ENCODE measurements at places on chromosomes 5 and 9.

DNA sequence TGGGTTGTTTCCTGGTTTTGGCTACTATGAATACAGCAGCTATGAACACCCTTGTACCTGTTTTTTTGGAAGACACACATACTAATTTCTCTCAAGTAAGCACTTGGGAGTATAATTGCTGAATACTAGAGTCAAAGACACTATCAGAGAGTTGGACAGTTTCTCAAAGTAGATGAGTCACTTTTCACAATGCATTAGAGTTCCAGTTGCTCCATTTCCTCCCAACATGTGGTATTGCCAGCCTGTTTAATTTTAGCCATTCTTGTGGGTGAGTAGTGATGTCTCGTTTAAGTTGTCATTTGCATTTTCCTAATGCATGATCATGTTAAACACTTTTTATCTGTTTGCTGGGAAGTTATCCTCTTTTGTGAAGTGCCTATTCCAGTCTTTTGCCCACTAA is 81.6 kb upstream of the GDNF start:
- DNase-seq, result no peak

- no peak for DNase-seq
These were observed 79.9 kb downstream of the ISOC1 start for GRCh38 chr5:129174480-129174879.

- DNase-seq, result no peak
These were observed 87.3 kb downstream of the INVS start for GRCh38 chr9:100186356-100186755.

DNA sequence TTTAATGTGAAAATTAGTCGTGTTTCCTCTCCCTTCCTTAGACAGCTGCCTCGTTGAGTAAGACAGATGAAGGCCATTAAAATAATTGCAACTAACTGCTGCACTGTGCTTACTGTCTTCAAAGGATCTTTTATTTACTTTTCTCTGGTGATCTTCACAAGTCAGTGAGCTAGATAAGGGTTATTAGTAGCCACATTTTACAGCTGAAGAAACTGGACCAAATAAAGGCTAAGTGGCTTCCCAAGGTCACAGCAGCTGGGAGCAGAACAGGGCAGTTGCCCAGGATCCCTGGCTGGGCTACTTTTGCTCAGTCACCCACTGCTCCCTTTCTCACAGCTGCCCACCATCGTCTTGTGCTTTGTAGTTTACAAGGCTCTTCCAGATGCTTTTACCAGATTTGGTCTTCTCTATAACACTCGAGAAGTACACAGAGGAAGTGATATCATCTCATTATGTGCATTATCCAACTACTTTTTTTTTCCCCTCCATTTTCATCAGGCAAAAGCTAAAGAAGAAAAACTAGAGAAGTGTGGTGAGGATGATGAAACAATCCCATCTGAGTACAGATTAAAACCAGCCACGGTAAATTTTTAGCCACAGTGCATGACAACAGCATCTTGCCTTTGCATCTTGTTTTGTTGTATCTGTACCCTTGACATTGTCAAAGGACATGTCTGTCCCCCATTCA is 61.8 kb downstream of the ERAP1 start:
- no peak for DNase-seq

GRCh38 chr9:37262410-37262809 is 142.0 kb downstream of the ZCCHC7 start:
- no peak for DNase-seq

DNA sequence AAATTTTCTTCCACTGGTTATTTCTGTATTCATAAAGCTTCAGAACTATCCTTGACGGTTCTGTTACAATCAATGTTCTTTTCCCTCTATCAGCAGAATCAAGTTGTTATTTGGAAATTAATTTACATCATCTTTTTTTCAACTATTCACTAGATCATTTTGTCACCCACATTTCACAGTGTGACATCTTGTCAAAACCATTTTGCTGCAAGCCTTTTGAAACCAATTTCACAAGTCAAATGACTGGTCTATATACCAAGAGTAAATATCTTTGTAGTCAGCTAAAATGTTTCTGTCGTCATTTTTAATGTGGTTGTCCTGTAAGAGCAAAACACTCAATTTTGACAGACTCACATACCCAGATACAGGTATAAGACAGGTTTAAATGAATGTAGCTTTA is 984.3 kb upstream of the TYRP1 start:
- no peak for DNase-seq

DNA sequence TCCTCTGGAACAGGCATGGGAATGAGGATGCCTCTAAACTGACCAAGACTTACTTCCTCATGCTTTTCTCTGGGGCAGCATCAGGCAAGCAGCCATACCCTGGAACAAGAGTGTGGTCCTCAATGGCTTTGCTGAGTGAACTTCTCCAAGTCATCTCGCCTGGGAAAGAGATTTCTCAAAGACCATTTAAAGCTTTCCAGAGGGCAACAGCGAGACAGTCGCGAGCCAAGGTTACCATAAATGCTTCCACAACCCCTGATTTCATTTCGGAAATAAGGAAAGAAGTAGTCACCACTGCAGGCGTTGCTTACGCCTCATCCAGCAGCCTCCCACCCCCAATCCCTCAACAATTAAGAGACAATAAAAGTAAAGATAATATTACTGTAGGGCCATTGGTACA is 1.1 kb upstream of the SNCAIP start:
- DNase-seq, result peak; percentile 76

- no peak for DNase-seq
These were observed 1.0 kb downstream of the AGTPBP1 start for GRCh38 chr9:85740787-85741094.

GRCh38 chr5:132265336-132266030 is 8.0 kb downstream of the PDLIM4 start:
- DNase-seq, result peak; percentile 99

GRCh38 chr5:33631786-33632185 is 191.0 kb downstream of the TARS1 start:
- peak; percentile 18 for DNase-seq

- DNase-seq, result peak; percentile 93
These were observed 55.6 kb downstream of the ARHGEF37 start for GRCh38 chr5:149636861-149637246.

DNA sequence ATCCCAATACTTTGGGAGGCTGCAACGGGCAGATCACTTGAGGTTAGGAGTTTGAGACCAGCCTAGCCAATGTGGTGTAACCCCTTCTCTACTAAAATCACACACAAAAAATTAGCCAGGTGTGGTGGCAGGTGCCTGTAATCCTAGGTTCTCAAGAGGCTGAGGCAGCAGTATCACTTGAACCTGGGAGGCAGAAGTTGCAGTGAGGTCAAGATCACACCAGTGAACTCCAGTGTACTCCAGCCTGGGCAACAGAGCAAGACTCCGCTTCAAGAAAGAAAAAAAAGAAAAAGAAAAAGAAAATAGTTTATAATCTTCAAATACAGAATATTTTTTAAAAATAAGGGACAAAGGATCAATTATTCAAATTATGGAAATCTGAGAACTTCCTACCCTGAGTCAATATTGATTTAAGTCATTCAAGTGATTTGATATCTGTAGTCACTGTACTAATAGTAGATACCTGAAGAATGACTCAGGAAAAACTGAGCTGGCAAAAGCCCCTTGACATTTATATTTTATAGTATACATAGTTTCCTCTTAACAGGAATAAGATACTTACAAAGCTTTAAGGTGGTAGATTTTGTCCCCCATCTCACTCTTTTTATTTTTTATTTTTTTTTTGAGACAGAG is 61.8 kb downstream of the PTBP3 start:
- DNase-seq, result peak; percentile 43

GRCh38 chr5:1706021-1706420 is 93.6 kb downstream of the MRPL36 start:
- no peak for DNase-seq

- DNase-seq, result no peak
These were observed 173.7 kb downstream of the FAM114A2 start for GRCh38 chr5:153865016-153865415.

DNA sequence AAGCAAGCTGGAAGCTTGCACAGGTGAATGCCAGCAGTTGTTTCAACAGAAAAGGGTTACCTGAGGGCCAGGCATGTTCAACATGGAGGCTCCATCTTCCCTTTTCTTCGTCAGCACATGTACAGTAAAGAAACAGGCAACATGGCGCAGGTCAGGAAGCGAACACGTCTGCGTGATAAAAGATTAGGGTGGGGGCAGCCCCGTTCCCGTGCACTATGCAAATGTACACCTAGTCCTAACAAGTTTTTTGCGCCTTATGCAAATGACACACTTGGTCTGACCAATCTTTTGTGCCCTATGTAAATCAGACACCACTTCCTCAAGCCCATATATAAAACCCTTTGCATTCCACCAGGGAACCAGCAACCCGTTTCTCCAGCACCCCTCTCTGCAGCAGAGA is 452.1 kb upstream of the PTPRD start:
- no peak for DNase-seq

DNA sequence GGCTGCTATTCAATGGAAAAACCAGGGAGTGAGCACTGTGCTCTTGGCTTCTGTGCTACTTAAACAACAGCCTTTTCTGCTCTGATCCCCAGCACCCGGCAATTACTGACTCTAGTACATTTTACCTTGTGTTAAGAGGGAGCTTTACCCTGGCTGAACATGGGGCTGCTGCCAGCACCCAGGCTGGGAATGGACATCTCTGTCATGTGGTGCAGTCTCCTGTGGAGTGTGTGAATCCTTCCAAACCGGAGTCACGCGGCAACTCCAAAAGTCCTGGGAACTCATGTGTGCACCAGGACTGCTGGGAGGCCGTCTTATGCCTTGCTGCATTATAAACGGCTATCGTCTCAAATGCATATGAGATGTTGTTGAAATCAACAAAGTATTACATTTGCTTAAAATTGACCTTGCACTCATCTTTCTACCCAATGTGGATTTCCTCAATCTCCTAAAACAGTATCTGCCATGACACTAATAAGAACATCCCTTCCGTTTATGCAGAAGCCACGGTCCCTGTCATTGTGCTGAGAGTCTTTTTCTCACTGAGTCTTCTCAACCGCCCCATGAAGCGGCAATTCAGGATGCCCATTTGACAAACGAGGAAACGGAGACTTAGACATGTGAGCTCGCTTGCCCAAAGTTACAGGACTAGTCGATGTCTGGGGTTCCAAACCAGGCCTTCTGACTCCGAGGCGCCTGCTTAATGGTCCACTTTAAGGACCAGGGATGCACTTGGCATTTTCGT is 884 bp upstream of the GSN start:
- peak; percentile 53 for DNase-seq

DNA sequence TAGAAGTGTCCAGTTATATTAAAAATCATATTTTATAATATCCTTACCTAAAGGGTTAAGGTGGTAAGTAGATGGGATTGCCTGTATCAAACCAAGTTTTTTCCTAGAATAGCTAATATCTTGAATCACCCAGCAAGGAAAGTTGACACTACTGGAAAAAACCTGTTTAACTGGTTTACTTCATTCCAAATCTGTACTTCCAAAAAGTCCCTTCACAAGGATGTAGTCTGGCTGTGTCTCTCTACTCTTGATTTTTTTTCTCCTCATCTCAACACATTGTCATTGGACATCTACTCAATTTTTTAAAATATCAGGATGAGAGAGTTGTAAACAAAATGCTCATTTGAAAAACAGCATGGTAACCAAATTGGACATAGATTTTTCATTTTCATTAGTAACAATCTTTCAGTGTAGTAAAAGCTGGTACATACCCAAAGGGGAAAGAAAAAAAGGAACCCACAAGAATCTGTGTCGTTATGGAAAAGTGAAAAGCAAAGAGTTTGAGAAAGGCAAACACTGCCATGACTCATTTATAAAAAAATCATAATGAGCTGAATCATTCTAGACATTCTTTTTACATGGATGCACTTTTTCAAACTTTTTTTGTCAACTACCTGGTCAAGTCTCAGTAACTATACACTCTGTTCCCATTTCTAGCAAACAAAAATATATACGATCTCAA is 173.5 kb downstream of the GLIS3 start:
- DNase-seq, result no peak

- no peak for DNase-seq
These were observed 155.5 kb upstream of the NMUR2 start for GRCh38 chr5:152560512-152561137.

DNA sequence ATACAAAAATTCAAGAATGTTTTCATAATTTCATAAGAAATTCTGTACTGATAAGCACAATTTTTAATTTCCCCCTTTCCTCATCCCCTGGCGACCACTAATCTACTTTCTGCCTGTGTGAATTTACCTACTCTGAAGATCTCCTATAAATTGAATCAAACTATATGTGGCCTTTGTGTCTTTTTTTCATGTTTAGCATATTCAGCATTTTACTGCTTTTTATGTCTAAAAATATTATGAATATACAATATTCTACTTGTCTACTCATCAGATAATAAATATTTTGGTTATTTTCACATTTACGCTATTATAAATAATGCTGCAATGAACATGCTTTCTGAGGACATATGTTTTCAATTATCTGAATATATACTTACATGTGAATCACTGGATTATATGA is 144.8 kb downstream of the CYLC2 start:
- no peak for DNase-seq

GRCh38 chr5:115649541-115649940 is 23.7 kb upstream of the TMED7 start:
- no peak for DNase-seq

- no peak for DNase-seq
These were observed 40.1 kb upstream of the SUB1 start for GRCh38 chr5:32545102-32545800.

- peak; percentile 100 for DNase-seq
These were observed 17.9 kb upstream of the ASS1 start for GRCh38 chr9:130426883-130427282.

DNA sequence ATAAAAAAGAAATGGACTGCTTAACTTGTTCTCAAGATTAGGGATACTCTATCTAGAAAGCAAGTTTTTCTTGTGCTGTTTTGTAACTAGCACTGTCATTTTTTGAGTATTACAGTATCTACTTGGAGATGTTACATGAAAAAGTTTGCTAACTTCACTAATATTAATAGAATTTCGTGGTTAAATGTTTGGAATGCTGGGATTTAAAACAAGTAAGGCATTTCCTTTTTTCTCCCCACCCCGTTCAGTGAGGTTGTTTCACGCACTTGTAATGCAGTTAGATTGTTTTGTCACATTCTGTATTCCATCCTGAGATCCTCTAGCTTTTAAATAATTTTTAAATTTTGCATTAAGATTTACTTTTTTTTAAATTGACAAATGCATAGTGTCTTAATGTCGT is 20.0 kb upstream of the TEK start:
- DNase-seq, result peak; percentile 87

DNA sequence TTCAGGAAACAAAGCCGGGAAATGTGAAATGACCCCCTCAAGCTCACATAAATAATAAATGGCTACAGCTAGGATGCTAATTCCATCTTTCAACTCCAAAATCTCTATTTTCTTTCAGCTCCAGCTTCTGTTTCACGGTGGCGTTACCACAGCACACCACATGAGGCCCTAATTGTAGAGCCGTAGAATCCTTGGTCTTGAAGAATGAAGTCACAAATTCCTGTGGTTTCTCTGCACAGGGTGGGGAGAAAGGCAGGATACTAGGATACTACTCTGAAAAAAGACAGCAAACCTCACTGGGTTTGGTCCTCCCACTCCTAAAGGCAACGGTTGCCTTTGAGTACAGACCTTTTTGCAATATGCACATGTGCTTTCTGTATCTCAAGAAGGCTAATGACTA is 13.9 kb upstream of the RARS1 start:
- peak; percentile 93 for DNase-seq

Measured in osteoblast (primary cell).